B cell (primary cell): ENCODE measurements at places on chromosomes 3 and 15. TPM values are rescaled to one million over a fixed set of nuclear protein-coding genes. Genes with fewer than 3 reads are reported as not detected.

MUC20 gene
- 11.1 and 15.6 TPM in 2 replicates for total RNA-seq

ZNF770 gene
- 45.8 and 49.3 TPM in 2 replicates for total RNA-seq

MCF2L2 gene
- 1.5 and 1.6 TPM in 2 replicates for total RNA-seq

ADAMTS9 gene
- not detected in 2 replicates for total RNA-seq

LRRN1 gene
- total RNA-seq, result 1.6 and 2.5 TPM in 2 replicates

GOLGA6L24 gene
- not detected in 2 replicates for total RNA-seq

PATL2 gene
- total RNA-seq, result 58.9 and 60.5 TPM in 2 replicates

ZNF774 gene
- 0.54 and 1.4 TPM in 2 replicates for total RNA-seq

PCYT1A gene
- 59.9 and 61.2 TPM in 2 replicates for total RNA-seq

ZPLD1 gene
- not detected in 2 replicates for total RNA-seq

GHRL gene
- 2.8 TPM in 2 replicates for total RNA-seq

SEMA3G gene
- total RNA-seq, result 0.27 and 0.42 TPM in 2 replicates

GLDN gene
- total RNA-seq, result not detected in 2 replicates

REC114 gene
- total RNA-seq, result not detected in 2 replicates

BCL2A1 gene
- 32.9 and 33.8 TPM in 2 replicates for total RNA-seq

ALCAM gene
- total RNA-seq, result 23.8 and 25.5 TPM in 2 replicates

FMN1 gene
- 0.96 and 1.2 TPM in 2 replicates for total RNA-seq

SCN5A gene
- 0.20 and 0.36 TPM in 2 replicates for total RNA-seq

CFAP92 gene
- total RNA-seq, result not detected in 2 replicates

SLC24A5 gene
- not detected in 2 replicates for total RNA-seq

WNT7A gene
- total RNA-seq, result not detected in 2 replicates

FBXL22 gene
- 2.0 and 2.5 TPM in 2 replicates for total RNA-seq

SLC9C1 gene
- total RNA-seq, result 0.41 and 0.49 TPM in 2 replicates

ZNF660 gene
- total RNA-seq, result 7.5 and 8.7 TPM in 2 replicates

GPR27 gene
- not detected in 2 replicates for total RNA-seq

ABHD17C gene
- 1.9 and 2.8 TPM in 2 replicates for total RNA-seq

FILIP1L gene
- 0.24 and 0.32 TPM in 2 replicates for total RNA-seq

KCTD6 gene
- 14.6 and 16.8 TPM in 2 replicates for total RNA-seq

ISL2 gene
- 0.22 and 0.59 TPM in 2 replicates for total RNA-seq

GPR160 gene
- total RNA-seq, result 17.5 and 17.7 TPM in 2 replicates

TERC gene
- 10.6 and 12.5 TPM in 2 replicates for total RNA-seq

CRTAP gene
- 55.0 and 57.7 TPM in 2 replicates for total RNA-seq

SEMA6D gene
- total RNA-seq, result not detected in 2 replicates

PLSCR5 gene
- not detected in 2 replicates for total RNA-seq

ETV5 gene
- 0.10 and 0.74 TPM in 2 replicates for total RNA-seq

ROBO1 gene
- total RNA-seq, result 1.8 and 3.2 TPM in 2 replicates

PIK3CB gene
- 29.4 and 35.1 TPM in 2 replicates for total RNA-seq

TAGLN3 gene
- total RNA-seq, result 0.44 TPM in 1 of 2 replicates, not detected in the other

KNG1 gene
- total RNA-seq, result not detected in 2 replicates

CHRNA3 gene
- total RNA-seq, result not detected in 2 replicates

LSG1 gene
- total RNA-seq, result 49.8 and 54.6 TPM in 2 replicates
